ENCODE measurements at places on chromosomes 3 and 15.

GRCh38 chr3:133659806-133660205, 1.9 kb downstream of the TOPBP1 start:
- DNase-seq = no peak

DNA sequence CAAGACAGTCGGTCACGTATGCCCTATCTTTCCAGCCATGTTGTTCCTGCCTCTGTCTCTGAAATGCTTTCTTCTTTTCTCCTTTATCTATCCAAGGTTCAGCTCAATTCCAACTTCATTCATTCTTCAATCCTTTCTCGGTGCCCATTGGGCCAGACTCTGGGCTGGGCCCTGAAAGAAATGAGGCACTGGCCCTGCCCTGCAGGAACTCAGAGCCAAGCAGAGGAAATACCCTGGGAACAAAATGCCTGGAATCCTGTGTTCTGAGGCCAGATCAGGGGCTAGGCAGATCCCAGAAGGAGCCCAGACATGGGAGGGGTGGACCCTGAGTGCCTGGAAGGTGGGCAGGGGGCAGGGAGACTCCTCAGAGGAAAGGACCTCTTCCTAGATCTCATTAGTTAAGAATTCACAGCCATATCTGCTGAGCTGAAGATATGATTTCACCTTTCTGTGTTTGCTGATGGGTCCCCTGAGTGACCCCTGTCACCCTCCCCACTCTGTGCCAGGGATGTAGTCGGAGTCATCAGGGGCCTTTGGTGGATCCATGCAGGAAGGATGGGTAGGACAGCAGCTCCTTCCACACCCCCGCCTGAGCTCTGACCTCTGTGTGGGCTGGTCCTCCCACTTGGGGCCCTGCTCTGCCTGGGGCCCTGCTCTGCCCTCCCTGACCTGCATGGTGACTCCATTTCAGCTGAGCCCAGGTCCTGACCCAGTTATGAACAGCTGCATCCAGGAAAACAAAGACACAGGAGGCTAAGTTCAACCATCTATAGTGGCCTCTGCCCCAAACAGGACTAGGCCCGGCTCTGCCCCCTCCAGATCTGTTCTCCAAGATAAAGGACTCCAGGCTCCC, 5.3 kb upstream of the DAPK2 start:
- DNase-seq = no peak

- DNase-seq = no peak
Measured at GRCh38 chr3:138361561-138361971, 13.2 kb downstream of the MRAS start.

DNA sequence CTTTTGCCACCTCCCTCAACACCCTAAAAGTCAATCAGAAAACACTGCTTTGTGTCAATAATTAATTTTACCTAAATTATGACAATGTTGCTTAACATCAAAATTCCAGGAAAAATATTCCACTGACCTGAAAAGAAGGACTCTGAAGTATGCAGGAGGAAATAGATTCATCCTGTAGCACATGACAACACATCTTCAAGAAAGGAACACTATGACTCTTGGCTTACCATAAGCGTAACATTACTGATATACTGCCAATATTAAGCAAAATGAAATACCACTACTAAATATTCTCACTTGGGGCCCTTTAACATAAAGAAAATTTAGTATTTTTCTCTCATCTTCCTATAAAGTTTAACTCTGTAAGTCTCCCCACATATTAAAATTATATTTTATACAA, 9.6 kb downstream of the SUCLG2 start:
- no peak for DNase-seq

DNA sequence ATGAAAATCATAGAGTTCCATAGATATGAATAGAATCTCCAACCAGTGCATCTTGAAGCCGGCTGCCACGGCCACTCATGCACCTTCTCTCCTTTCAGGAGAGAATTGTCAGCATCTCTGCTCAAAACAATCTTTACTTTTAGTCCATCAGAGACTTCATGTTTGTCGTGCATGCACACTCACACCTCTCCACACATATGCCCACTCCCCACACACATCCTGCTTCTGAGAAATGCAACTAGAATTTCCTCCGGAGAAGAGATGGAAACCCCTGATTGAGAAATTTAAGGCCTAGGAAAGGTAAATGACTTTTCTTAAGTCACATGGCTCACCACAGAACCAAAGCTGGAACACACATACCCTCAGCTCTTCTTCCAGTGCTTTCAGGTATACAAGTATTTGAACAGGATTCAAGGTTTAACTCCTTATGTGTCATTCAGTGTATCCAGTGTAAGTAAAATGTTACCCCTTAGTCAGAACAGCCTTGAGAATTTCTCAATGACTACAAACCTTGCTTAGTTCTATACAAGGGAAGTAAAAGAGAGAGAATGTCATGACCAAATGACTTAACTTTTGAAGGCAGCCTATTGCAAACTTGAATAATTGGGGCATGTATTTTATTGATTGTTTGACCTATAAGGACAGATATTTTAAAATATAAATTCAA, 69.1 kb upstream of the TSEN2 start:
- DNase-seq = no peak

DNA sequence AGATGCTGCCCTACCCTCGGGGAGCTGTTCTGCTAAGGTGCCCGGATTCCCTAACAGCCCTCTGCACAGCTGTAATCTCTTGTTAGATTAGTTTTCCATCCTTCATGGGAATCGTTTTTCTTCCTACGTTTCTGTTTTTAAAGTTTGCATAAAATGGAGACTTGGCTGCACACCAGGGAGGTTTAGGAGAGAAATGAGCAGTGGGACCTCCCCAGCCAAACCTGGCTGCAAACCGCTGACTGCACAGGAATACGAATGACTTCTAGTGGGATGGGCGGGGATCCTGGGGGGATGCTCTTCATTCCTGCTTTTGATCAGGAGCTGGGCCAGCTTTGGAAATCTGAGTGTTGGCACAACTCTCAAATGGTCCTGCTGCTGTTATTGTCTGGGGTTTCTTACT, 77.5 kb downstream of the THSD4 start:
- no peak for DNase-seq

- no peak for DNase-seq
Measured at GRCh38 chr15:83283138-83283812, 1.2 kb downstream of the BNC1 start.

DNA sequence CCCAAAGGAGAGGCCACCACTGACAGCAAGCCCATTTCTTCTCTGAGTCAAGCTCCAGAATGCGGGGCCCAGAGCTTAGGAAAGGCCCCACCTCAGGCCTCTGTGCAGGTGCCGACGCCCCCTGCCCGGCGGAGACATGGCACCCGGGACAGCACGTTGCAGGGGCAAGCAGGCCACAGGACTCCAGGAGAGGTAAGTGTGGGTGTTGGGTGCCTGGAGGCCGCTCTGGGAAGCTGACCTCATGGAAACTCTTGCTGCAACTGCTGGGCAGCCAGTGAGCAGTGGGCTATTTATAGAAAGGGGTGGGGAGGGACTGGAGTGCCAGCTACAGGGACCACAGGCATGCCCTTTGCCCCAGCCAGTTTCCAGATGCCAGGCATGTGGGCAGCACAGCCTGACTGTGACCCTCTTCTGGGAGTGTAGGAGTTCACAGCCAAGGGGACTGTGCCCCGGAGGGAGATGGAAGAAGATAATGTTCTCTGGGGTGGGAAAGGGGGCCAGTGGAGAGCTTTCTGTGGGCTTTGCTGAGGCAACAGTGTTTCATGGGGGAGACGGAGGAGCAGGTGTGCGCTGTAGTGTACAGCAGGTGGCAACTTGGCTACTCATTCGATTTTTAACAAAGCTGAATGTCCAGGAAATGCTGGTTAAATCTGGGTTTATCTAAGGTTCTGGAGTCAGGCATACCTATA, 23.7 kb downstream of the ALPK3 start:
- DNase-seq = no peak

- no peak for DNase-seq
Measured at GRCh38 chr3:24663406-24663805, 168.8 kb upstream of the THRB start.

DNA sequence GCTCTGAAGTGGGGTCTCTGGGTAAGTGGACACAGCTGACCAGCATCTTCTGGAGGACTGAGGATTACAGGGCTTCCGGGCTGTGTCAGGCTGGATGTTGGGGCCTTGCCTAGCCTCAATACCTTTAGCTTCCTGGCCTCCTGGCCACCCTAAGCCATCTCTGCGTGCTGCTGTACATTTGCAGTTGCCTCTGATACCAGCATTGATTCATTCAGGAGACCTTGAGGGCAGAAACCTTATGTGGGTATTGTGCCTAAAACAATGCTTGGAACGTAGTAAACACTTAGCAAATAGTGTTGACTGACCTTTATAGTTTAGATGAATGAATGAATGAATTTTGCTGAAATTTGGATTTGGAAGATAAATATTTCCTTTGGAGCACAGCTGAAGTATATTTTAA, 97.0 kb downstream of the FLNB start:
- no peak for DNase-seq

- no peak for DNase-seq
Measured at GRCh38 chr15:48584090-48584811, 61.3 kb downstream of the FBN1 start.

DNA sequence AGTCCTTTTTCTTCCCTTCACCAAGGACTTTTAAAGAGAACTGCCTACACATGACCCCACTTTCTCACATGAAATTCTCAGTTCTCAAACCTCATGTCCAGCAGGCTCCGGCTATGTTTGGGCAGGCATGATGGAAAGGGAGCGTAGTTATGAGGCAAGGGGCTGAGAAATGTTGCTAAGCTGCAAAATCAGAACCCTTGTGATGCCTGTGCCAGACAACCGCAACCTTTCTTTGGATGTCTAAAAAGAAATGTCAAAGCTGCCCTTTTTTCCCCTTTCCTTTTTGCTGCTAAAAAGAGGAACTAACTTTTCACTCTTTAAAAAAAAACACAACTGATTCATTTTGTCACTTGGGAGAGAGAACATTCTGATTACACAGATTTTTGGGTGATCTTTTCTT, 19.2 kb downstream of the GNB4 start:
- no peak for DNase-seq

DNA sequence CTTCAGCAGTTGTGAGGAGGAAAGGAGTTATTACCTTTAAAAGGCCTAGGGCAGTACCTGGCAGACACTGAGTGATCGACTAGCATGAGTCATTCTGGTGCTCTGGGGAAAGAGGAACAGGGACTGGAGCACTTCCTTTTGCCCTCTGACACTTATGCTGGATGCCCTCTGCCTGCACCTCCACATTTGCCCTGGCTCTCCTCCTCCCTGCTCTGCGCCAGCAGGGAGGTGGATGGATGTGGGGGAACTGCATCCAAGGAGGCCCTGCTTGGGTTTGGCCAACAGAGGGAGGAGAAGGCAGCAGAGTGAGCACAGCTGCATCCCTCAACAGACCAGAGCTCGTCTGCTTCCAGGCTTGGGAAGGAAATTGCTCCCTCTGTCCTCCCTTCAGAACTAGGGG, 75.0 kb downstream of the SEMA5B start:
- DNase-seq = no peak

DNA sequence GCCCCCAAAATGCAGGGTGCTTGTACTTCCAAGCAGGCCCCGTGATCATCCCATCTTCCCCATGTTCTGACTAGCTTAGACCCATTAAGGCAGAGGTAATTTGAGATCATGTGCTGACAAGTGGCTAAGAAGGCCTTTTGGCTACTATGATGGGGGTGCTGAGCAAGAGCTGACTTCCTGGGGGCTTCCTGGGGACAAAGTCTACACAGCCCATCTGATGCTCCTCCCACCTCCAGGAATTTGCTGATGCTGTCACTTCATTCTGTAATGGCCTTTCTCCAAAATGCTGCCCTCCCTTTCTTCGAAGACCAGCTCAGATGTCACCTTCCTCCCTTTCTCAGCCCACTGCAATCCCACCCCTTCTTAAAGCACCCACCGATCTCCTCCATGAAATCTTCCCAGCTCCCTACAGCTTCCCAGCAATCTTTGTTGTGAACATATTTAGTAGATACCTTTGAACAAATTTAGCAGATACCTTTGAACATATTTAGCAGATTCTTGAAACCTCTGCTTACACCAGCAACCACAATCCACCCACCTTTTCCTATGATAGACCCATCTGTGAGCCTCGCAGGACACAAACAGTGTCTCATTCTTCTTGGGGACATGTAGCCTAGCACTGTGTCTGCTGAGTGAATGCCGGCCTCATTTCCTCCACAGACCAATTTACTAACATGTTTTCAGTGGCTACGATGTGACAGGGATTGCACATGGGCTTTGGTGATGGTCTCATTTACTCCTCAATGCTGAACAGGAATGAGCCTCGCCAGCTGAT, 223.3 kb downstream of the EPHB1 start:
- DNase-seq = no peak

DNA sequence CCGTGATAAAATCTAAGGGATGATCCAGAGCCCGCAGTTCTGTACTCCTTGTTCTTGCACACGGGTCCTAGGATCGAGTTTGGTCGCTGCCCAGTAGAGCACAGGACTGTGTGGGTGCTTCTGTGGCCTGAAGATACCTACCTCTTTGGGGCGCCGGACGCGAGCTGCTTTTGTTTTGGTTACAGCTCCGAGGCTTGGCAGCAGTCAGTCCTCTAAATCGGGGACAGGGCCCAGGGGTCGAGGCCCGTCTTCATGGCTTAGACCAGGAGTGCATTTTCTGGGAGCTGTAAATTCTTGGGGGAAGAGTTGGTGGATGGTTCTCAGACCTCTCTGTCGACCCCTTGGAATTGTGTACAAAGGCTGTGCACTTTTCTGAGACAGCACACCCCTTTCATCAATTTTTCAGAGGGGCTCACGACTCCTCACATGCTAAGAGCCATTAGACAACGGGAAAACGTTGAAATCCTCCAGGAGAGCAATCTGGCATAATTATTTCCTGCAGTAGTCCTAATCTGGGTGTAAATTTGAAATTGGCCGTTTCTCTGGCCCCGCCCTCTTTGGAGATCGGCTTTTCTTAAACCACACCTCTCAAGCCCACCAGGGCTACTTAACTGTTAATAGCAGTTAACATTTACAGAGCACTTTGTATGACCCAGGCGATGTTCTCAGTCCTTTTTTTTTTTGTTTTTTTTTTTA, 928 bp downstream of the CEP97 start:
- peak; percentile 52 for DNase-seq

DNA sequence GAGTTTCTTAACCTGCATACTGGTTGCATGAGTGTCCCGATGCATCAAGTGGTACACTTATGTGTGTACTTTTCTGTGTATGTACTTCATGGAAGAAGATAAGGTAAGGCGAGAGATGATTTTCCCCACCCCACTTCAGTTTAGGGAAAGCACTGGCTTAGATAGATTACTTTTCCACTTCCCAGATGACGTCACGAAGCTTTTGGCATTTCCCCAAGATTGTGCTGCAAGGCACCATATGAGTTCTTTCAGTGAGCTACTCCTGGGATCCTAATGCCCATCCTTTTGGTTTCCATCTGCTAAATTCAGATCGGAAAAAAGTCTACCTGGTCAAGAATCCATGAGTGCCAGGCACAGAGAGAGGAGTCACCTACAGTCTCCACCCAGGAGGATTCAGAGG, 4.5 kb downstream of the IL17RB start:
- DNase-seq = no peak

DNA sequence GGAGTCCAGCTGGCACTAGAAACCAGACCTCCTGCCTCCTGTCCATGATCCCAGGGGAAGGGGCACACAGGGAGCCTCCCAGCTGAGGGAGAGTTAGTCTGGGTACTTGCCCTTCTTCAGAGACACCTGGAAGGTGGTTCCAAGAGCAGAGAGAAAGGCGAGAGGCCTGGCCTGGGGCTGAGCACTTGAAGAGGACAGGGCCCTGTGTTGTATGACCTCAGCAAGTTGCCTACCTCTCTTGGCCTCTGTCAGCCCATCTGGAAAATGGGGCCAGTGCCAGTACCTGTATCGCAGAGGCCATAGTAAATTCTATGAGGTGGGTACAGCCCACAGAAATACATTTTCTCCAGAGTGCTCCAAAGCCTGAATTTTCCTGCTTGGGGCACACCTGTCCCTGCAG, 19.5 kb downstream of the PTH1R start:
- no peak for DNase-seq

GRCh38 chr3:9669720-9670432, 20.6 kb downstream of the MTMR14 start:
- DNase-seq = no peak

GRCh38 chr3:69542089-69542804, 156.4 kb upstream of the FRMD4B start:
- DNase-seq = no peak

Data from NCI-H524 treated with DMSO at 0.1 percent for 48 hours (cell line).